ENCODE measurements at places on chromosomes 2 and 18.

DNA sequence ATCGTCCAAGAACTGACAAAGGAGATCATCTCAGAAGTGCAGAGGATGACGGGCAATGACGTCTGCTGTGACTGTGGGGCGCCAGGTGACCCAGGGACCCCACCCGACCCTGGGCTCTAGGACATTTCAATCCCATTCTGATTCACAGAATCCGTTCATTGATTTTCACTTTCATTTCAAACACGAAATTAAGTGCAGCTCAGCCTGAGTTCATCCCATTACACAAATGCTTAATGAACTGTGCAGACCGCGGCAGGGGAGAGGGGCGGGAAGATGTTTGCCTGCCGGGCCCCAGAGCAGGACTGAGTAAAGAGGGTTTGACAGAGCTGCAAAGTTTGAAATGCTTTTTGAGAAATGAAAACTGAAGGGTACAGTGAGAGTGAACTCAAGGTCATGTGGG is 67.1 kb downstream of the ITGB1BP1 start:
- DNase-seq, result no peak

- no peak for DNase-seq
Observed at GRCh38 chr2:190765386-190766173, 115.0 kb upstream of the GLS start.

- DNase-seq, result no peak
Observed at GRCh38 chr2:212649646-212650045, 111.0 kb upstream of the ERBB4 start.

DNA sequence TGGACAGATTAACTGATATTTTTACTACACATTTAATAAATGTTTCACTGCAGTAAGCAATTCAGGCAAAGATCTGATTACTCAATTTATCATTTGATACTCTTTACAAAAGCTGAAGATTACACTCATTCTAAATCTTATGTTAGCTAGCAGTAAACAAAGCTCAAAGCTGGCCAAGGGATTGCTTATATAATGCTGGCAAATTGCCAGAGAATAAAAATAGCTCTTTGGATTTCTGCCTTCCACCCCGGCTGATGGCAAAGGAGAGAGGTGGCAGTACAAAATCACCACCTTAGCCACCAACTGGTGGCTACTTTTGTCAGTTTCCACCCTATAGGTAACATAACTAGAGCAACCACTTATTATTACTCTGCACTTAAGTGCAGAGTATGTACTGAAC is 320.5 kb downstream of the FSIP2 start:
- no peak for DNase-seq

GRCh38 chr18:8069708-8070107 is 502.6 kb downstream of the PTPRM start:
- no peak for DNase-seq

- DNase-seq, result no peak
Observed at GRCh38 chr2:223180463-223180862, 128.5 kb downstream of the KCNE4 start.

DNA sequence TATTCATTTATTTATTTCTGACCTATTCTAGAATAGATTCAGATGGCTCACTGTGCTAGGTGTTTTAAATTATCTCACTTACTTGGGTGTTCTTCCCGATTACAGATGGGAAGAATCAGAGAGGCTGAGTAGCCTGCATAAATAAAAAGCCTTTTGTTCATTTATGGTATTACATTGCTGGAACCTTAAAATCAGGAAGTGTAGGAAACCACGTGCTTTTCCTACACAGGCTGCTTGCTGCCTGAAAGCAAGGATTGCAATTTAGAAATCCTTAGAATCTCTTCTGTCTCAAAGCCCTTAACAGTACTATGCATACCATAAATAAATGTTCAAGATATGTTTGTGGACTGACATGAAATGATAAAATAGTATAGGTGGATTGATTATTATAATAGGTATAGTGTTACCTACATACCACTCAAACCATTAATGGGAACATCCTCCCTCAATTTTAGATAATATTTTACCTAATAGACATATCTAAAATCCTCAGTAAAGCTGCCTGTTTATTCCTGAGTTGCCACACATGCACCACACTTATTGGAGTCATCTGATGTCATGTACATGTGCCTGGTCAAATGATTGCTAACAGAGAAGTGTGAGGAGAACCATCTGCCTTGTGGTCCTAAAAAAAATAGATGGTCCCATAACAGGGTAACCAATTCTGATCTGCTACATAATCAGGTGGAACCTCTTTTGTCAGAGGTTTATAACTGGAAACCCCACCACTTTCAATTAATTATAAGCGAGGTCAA is 73.5 kb upstream of the C2orf15 start:
- DNase-seq, result no peak

GRCh38 chr2:195343942-195344530 is 313.0 kb upstream of the SLC39A10 start:
- DNase-seq, result no peak

DNA sequence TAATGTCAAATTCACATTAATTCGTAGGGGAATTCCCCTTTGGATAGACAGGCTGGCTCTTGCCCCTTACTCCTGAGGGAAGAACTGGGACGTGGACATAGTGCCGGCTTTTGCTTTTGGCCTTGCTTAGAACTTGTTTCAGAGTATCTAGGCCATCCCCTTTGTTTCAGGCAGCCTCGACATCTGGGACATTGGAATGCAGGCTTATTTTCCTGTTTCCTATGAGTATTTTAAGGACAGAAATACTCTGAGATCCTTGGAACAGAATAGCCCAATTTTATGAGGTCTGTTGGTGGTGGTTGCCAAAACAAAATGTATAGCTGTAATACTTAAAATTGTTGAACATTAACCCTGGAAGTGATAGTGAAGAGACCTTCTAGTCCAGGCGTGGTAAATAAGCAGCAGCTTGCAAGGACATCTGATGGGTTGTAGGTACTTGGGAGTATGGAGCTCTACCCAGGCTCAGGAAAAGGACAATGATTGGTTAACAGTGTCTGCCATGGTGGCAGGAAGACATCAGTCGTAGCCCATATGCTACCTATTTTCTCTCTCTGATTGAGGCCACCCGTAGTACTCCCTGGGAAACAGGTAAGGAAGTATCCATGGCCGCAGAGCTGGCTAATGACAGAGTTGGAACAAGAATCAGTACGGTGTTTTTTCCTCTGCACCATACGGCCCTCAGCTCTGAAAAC is 112.4 kb downstream of the CDK15 start:
- DNase-seq, result no peak

GRCh38 chr2:1766425-1766824 is 22.1 kb upstream of the PXDN start:
- no peak for DNase-seq

DNA sequence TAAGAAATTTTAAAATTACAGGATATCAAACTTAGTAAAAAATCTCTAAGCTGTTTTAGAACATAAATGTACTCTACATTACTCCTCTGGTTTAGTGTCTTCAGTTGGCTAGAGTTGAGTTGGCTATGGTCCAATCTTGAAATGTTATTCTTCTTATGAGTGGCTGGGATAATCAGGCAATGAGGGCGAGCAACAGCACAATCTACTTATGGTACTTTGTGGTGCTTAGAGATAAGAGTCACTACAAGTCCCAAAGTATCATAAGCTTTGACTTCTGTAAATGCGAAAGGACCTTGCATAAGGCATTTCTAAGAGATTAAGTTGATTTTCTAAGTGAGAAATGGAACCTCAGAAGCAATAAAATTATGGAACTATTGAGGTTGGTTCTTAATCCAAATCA is 361.7 kb downstream of the GPD2 start:
- DNase-seq, result no peak

DNA sequence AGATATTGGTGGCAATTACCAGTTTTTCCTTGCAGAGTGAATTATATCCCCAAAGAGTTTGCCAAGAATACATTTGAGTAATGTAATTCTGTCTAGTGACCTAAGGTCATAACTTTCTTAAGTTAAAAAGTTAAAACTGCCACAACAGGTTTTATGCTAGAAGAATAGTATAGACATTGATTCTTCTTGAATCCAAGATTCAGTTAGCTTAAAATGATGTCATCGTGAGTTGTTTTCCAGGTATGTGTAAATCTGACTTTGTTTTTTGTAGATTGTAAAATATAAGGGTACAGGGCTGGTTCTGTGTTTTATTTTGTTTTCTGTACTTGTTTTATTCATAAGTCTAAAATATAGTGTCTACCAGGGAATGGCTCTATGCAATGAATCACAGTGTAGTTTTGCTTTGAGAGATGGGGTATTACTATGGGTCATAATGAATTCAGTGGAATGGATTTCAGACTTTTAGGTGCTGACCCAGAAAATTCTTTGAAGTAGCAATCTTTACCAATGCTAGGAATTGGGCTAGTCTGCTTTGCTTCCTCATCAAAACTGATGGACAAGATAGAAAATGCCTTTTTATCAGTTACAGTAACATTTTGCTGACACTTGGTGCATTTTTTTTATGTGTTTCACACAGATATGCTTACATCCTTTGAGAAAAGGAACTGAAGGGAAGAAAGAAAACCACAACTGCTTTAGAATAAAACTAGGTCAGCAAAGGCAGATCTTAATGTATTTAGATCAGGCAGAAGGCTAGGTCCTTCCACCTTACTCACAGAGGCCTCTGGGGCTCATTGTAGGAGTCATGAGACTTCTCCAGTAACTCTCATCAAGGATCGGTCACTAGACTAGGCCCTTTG is 20.8 kb upstream of the MGAT5 start:
- DNase-seq, result no peak

GRCh38 chr2:50838316-50838715 is 193.6 kb downstream of the NRXN1 start:
- no peak for DNase-seq

DNA sequence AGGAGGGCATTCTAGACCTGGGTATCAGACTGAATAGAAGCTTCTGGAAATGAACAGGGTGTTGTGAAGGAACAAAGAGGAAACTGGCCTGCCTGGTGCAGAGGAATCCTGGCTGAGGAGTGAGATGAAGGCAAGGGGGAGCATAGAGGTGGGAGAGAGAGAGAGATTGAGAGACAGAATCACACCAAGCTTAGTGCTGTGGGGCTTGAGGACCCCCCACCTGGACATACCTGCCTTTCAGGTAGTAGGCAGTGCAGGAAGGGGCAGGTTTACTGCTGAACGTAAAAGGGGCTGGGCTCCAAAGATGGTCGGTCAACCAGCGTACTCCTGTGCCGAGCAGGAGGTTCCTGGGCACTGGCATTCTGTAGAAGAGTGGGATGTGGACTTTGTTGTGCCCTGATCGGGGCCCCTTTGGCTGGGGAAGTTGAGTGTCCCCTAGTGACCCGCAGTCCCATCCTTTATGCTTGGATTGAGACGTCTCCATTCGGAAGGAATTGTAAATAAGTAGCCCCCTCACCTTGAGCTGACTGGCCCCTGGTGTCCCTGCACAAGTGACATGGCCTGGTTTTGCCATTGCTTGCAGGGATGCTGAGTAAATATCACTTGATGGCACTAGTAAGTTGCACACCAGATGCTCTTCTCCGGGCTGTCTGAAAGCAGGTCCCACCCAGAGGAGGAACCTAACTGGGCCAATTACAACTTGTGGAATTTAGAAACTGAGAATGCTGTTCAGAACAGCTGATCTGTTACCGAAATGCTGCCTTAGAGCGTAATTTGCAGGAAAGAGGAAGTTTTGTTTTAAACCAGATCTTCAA is 1.4 kb downstream of the UBE2F start:
- DNase-seq, result peak; percentile 70

DNA sequence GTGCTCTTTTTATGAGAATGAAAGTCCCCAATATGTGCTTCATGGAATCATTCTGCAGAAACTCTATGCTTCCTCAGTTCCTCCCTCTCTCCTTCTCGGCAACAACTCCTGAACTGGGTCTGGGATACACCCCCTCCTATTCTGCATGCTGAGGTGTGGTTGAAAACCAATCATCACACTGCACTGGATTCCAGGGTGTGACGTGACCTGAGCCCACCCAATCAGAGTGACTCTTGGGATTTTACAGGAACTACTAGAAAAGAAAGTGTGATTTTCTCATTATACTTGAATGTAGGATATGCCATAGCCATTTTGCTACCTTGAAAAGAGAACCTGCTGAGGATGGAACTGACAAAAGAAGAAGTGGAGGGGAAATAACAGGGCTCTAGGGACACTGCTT is 36.3 kb downstream of the ACVR1 start:
- no peak for DNase-seq

- no peak for DNase-seq
Observed at GRCh38 chr18:56246916-56247315, 391.5 kb downstream of the TXNL1 start.

DNA sequence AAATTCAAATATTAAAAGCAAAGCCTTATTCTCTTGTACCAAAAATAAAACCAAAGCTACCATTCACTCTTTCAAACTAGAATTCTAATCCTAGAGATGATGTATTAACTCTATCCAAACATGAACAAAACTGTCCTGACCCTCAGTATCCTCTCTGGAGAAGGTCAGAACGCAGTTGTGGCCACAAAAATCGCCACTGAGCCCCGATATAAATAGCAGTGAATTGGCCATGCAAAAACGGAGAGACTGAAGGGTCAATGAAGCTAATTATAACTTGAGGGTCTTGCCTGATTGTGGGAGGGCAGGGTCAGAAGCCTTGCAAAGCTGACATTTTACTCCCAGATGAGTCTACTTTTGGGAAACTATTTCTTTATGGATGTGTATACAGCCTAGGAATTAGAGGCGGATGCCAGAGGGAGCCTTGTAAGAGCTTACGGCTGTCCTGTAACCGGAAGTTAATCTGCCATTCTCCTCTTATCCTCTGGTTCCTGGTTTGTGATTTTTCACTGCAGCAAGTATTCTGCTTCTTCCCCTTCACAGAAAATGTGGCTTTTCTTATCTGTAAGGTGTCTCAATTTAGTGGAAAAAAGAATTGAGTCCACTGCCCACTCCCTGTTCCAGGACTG is 28.1 kb downstream of the CAVIN2 start:
- no peak for DNase-seq

DNA sequence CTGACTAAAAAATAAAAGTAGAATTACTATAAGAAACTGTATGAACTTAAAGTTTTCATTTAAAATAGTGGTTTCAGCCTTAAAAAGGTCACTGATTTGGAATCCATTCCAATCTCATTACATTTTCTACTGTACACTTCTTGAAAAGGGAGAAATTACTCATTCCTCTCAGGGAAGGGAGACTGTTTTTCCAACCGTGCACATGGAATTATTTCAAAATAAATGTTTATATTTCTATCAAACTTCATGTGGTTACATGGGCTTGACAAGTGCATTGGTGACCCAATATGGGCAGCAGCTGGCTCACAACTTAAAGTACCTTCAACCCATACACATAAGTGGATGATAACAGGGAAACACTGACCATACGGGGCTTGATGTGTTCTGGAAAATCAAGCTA is 324.5 kb upstream of the THUMPD2 start:
- DNase-seq, result no peak

DNA sequence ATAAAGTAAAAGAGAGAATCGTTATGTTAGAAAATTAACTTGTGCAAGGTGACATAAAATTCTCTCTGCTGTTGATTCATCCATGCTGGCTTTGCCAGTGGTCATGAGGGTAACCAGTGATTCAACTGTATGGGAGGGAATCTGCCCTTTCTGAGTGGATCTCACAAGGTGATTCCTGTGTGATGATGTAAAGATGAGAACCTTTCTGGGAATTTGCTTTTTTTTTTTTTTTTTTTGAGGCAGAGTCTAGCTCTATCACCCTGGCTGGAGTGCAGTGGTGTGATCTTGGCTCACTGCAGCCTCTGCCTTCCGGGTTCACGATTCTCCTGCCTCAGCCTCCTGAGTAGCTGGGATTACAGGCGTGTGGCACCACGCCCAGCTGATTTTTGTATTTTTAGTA is 23.3 kb downstream of the RAB31 start:
- no peak for DNase-seq
